Glutamatergic neuron (in vitro differentiated cells): ENCODE measurements at places on chromosomes 1 and 21. TPM values are rescaled to one million over a fixed set of nuclear protein-coding genes. Genes with fewer than 3 reads are reported as not detected.

GRCh38 chr1:22406722-22407495 is 44.7 kb upstream of the ZBTB40 start:
- no peak for DNase-seq
- H3K36me3 ChIP-seq = peaks cover 4% of the 10 kb centered on the region
- H3K4me1 ChIP-seq = peaks cover 15% of the 10 kb centered on the region
- peak overlapping the region; percentile 8 for H3K4me3 ChIP-seq

DNA sequence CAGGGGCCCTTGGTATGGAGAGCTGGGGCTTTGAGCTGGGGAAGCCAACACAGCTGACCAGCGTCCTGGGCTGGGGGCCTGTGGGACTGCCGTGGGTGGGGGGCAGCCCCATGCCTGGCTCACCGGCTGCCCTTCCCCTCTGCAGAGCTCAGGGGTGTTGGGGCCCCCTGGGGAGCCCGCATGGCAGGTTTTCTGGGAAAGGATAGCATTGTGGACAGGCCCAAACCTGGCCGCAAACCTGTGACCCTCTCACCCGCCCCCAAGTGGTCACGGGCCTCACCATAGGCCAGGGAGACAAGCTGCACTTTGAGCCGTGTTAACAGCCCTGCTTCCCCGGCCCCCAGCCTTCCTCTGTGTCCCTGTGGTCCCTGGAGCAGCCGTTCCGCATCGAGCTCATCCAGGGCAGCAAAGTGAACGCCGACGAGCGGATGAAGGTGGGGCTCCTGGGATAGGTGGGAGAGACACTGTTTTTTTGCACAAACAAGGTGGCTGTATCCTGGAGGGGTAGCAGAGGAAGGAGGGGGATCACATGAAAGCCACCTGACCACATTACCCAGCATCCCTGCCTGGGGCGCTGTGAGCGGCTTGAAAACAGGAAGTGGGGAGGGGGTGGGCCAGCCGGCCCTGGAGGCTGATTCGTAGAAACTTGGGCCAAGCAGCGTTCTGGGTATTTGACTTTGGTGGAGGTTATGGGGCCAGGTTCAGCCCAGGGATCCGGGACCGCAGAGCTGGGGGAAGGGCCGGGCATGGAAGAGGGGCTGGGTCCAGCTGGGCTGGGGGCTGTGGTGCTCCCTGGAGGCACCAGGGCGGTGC is 65.9 kb downstream of the PIK3CD start:
- H3K4me3 ChIP-seq = no peak overlapping the region
- peaks cover 4% of the 10 kb centered on the region for H3K27me3 ChIP-seq
- H3K4me1 ChIP-seq = no peaks in the 10 kb centered on the region
- DNase-seq = peak; percentile 44
- no peaks in the 10 kb centered on the region for H3K36me3 ChIP-seq

RXRG gene
- total RNA-seq = 10.4 TPM

DNA sequence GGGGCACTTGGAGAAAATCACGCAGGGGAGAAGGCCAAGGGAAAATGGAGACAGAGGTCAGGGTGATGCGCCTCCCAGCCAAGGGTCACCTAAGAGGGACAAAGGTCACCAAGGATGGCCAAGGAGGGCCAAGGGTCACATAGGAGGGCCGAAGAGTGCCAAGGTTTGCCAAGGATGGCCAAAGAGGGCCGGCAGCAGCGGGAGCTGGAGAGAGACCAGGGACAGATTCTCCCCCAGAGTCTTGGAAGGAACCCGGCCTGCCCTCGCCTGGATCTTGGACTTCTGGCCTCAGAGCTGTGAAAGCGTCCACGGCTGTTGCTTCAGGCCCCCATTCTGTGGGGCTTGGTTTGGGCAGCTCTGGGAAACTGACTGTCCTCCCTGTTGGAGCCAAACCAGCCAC is 25.6 kb upstream of the ARHGEF16 start:
- peaks cover 5% of the 10 kb centered on the region for H3K27me3 ChIP-seq
- no peaks in the 10 kb centered on the region for H3K36me3 ChIP-seq
- no peak overlapping the region for H3K27ac ChIP-seq

- no peaks in the 10 kb centered on the region for H3K36me3 ChIP-seq
- H3K27me3 ChIP-seq = peaks cover 9% of the 10 kb centered on the region
- H3K27ac ChIP-seq = no peak overlapping the region
- peaks cover 16% of the 10 kb centered on the region for H3K4me1 ChIP-seq
Observed at GRCh38 chr21:44953628-44954021, 13.8 kb downstream of the SLX9 start.

GRCh38 chr1:229098903-229099578 is 171.9 kb upstream of the RAB4A start:
- no peaks in the 10 kb centered on the region for H3K27me3 ChIP-seq
- no peak overlapping the region for H3K27ac ChIP-seq
- no peak overlapping the region for H3K4me3 ChIP-seq
- no peaks in the 10 kb centered on the region for H3K36me3 ChIP-seq
- peaks cover under 1% of the 10 kb centered on the region for H3K4me1 ChIP-seq
- no peak for DNase-seq

CRP gene
- not detected for total RNA-seq

GRCh38 chr1:151702936-151703335 is 13.7 kb downstream of the CELF3 start:
- no peak overlapping the region for H3K27ac ChIP-seq
- H3K36me3 ChIP-seq = peaks cover 13% of the 10 kb centered on the region
- H3K4me1 ChIP-seq = peaks cover 20% of the 10 kb centered on the region
- no peak overlapping the region for H3K4me3 ChIP-seq

DNA sequence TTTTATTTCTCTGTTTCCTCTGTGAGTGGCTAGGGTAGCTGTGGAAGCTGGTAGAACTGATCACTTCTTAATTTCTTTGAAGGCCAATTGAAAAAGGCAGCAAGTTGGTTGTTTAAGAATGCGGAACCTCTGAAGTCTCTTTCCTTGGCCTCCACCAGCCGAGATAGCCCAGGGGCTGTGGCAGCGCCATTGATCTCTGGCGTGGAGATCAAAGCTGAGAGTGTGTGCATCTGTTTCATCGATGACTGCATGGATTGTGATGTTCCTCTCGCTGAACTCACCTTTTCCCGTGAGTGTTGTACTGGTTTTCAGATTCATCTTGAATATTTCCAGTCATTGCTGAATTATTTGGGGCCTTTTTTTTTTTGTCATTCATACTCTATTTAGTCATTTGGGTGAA is 97.7 kb downstream of the VPS13D start:
- H3K27ac ChIP-seq = no peak overlapping the region
- no peaks in the 10 kb centered on the region for H3K4me1 ChIP-seq
- H3K4me3 ChIP-seq = no peak overlapping the region

FCRL1 gene
- total RNA-seq = not detected

DNA sequence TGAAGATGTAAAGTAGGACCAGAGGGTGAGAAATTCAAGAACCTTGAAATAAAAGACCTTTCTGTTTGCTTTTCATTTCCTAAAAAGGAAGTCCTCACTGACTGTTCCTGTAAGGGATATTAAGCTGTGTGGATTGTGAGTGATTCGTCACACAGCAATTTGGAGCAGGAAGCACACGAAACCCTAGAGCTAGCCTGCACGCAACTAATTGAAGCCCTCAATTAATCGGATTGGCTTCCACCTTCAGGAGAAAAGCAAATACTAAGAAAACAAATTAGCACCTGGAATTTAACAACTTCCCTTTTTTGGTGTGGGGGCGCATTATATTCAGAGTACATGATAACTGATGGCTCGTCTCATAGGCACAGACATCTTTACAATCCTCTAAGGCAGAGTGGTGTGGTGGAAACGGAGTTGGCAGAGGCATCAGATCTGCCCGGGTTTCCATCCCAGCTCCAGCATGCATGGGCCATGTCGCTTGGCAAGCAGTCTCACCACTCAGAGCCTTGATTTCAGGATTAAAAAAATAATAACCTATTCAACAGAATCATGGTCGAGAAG is 95.2 kb downstream of the KCNJ15 start:
- no peaks in the 10 kb centered on the region for H3K36me3 ChIP-seq
- H3K27ac ChIP-seq = no peak overlapping the region
- peaks cover 5% of the 10 kb centered on the region for H3K27me3 ChIP-seq

USP33 gene
- 84.0 TPM for total RNA-seq

- H3K27me3 ChIP-seq = no peaks in the 10 kb centered on the region
- no peak overlapping the region for H3K4me3 ChIP-seq
- H3K4me1 ChIP-seq = peaks cover 9% of the 10 kb centered on the region
- no peak for DNase-seq
- no peak overlapping the region for H3K27ac ChIP-seq
Observed at GRCh38 chr1:76928522-76928921, 61.2 kb downstream of the ST6GALNAC5 start.

DNA sequence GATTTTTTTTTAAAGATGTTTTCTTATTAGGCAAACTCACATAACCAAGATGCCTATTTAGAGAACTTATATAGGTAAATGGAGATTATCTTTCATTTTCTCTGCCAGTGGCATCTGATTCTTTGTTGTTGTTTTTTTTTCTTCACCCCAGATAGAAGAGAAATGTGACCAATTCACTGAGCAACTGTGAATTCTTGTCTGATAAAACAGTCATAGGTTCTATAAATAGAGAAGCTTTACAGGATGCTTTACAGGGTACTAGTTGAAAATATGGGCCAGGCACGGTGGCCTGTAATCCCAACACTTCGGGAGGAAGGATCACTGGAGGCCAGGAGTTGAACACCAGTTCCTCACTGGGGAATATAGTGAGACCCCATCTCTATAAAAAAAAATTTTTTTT is 50.7 kb upstream of the LAMC2 start:
- no peak for DNase-seq
- no peaks in the 10 kb centered on the region for H3K36me3 ChIP-seq
- H3K4me1 ChIP-seq = no peaks in the 10 kb centered on the region
- H3K27me3 ChIP-seq = no peaks in the 10 kb centered on the region
- H3K4me3 ChIP-seq = no peak overlapping the region
- H3K27ac ChIP-seq = no peak overlapping the region

- DNase-seq = peak; percentile 85
- H3K4me1 ChIP-seq = peaks cover 30% of the 10 kb centered on the region
- H3K27ac ChIP-seq = peak overlapping the region; percentile 96
- peak overlapping the region; percentile 48 for H3K4me3 ChIP-seq
- peaks cover 18% of the 10 kb centered on the region for H3K27me3 ChIP-seq
Observed at GRCh38 chr21:36640721-36641244, 58.1 kb upstream of the SIM2 start.

- H3K27ac ChIP-seq = no peak overlapping the region
- DNase-seq = no peak
- peaks cover 9% of the 10 kb centered on the region for H3K4me1 ChIP-seq
- H3K27me3 ChIP-seq = peaks cover 7% of the 10 kb centered on the region
Observed at GRCh38 chr1:232192781-232193450, 437.0 kb downstream of the SIPA1L2 start.

DNA sequence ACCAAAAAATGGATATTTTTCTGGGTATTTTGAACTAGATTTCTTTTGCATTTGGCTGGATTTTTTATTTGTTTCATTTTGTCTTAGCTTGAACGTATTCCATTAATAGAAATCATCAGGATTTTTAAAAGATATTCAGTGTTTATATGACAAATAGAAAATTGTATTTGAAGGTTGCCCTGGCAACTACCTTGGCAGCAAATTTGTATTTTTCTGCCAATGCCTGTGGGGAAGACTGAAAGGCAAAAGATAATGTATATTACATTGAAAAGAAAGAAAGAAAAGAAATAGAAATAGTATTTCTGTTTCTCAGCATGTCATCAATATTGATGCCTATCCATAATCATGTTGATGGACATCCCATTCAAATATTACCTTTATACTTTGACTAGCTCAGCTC is 16.8 kb downstream of the VCAM1 start:
- H3K4me3 ChIP-seq = no peak overlapping the region
- H3K36me3 ChIP-seq = no peaks in the 10 kb centered on the region
- no peaks in the 10 kb centered on the region for H3K4me1 ChIP-seq

DNA sequence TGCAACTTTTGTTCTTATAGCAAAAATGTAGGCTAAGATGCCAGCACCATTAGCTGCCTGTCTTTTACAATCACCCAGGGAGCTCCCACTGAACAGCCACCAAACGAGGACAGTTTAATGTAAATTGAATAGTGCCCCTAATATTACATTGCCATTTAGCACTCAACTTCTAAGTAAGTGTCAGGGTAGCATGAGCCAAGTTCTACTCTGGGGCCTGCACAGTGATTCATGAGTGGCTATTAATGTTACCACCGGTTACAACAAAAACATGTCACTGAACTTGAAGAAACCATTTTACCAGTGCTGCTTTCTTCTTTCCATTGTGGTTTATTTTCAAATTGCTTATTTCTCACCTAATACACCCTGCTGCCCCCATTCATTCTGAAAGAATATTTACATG is 295.6 kb upstream of the RRP15 start:
- H3K36me3 ChIP-seq = no peaks in the 10 kb centered on the region

- no peaks in the 10 kb centered on the region for H3K36me3 ChIP-seq
- H3K4me1 ChIP-seq = peaks cover 69% of the 10 kb centered on the region
Observed at GRCh38 chr1:8374812-8375211, 56.9 kb downstream of the SLC45A1 start.

RNF187 gene
- total RNA-seq = 201 TPM

OPTC gene
- not detected for total RNA-seq

SNX7 gene
- 20.3 TPM for total RNA-seq
